ENCODE measurements at places on chromosomes 5 and 9.
A peak's percentile ranks its signal among the peaks of the same experiment; 100 is the strongest.

GRCh38 chr5:124179819-124180218, 566.6 kb downstream of the ZNF608 start:
- DNase-seq: no peak

DNA sequence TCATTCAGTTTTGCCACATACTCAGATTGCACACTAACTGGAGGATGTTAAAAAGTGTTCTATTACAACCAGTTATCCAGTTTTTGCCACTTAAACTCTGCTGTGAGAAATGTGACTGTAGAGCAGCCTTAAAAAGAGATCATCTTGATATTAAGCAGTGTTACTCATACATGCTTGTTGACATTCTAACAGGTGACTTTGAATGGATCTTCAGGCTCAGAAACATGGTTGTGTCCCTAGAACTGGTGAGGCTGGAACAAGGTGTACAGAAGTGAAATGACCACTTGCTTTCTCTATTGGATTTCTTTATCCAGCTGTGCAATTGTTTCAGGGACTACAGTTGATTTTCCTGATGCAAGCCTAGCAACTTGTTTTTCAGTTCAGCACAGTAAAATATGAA, 166.1 kb upstream of the CCDC152 start:
- DNase-seq: no peak

DNA sequence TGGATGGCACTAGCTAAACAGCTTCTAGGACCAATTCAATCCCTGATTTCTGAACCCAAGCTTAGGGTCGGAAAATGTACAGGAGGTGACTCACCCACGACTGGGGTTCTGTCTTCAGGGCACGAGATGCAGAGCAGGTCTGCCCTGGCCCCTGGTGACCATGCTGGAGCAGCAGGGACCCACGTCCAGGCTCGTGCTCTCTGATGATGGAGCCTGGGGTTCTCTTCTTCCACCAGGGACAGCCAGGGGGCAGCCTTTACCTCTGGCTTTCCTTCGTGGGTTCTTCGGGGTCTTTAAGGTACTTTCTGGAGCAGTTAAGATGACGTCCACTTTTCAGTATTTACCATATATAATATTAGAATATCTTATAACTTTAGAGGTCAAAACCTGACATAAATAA, 2.1 kb downstream of the CFAP77 start:
- no peak for DNase-seq

DNA sequence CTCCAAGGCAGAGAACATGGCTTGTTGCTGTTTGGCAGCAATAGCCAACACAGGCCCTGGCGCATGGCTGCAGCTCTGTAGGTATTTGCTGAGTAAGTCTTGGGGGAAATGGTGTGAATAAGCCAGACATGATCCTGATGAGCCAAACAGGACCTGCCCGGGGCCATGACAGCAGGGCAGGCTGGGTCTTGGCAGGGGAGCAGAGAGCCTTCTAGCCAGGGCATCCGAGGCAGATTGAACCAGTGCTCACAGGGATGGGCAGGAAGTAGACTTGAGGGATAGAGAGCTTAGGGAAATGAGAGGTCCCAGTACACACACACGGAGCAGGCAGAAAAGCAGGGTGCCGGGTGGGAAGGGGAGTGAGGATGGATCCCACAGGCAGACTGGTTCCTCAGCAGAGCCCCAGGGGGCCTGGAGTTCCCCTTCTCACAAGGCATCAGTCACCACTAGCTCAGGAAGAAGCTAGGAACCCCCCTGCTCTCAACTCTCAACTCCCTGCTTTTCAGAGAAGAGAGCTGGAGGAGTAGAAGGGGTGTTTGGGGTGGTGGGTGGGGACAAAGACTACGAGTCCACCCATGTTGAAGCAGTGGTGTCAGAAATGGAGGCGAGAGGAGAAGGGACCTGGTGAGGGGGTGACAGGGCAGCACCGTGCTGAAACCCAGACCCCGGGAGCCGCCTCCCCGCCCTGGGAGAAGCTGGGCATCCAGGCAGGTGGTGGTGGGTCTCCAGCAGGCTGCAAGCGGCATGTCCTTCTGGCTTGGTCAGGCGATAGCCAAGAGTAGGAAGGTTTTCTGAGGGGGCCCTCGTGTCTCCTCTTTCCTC, 111.1 kb downstream of the RGS3 start:
- no peak for DNase-seq

DNA sequence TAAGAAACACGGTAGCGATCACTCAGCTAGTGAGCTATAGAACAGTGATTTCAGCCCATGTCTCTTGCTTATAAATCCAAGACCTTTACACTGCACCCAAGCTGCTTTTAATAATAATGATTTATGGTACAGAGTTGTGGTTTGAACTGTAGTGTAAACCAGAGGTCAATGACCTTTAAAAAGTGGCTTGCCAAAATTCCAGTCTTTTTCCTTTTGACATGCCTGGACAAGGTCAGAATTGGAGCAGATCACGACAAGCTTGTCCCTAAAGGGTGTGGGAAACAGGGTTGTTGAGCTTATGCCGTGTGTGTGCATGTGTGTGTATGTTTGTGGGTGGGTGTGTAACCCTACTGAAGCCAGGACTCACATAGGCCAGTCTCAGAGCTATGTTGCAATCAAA, 225.3 kb upstream of the CLINT1 start:
- no peak for DNase-seq

- DNase-seq: no peak
Measured at GRCh38 chr5:43514471-43514815, 505 bp downstream of the C5orf34 start.

DNA sequence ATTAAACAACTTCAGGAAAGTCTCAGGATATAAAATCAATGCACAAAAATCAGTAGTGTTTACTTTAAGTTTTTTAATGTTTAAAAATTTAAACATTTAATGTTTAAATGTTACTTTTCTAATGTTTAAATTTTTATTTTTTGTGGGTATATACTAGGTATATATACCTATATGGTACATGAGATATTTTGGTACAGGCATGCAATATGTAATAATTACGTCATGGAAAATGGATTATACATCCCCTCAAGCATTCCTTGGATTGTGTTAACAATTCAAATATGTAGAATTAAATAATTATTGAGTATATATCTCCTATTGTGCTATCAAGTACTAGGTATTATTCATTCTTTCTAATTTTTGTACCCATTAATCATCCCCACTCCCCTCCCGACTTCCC, 291.3 kb downstream of the TMEM232 start:
- DNase-seq: no peak

- peak; percentile 22 for DNase-seq
Measured at GRCh38 chr9:93827545-93828330, 127.4 kb downstream of the BARX1 start.

DNA sequence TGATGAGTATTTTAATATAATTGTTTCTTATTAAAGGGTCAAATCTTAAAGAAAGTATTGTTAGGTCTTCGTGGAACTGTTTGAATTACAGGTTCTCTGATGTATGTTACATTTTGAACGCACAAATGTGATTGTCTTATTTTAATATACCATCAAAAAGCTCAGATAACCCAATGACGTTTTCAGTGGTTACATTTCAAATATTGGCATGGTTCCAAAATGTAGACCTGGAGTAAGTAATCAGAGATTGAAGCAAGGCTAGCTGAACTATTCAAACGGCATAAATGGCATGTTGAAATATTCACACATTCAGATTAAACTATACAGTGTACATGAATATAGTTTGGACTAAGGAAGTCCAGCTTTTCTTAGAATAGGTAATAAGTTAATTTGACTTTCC, 281.7 kb upstream of the EFNA5 start:
- DNase-seq: no peak

- no peak for DNase-seq
Measured at GRCh38 chr5:172015346-172015745, 8.9 kb upstream of the FBXW11 start.

GRCh38 chr9:130886981-130887380, 9.6 kb downstream of the QRFP start:
- no peak for DNase-seq
